ENCODE measurements at places on chromosomes 11 and 22.

DNA sequence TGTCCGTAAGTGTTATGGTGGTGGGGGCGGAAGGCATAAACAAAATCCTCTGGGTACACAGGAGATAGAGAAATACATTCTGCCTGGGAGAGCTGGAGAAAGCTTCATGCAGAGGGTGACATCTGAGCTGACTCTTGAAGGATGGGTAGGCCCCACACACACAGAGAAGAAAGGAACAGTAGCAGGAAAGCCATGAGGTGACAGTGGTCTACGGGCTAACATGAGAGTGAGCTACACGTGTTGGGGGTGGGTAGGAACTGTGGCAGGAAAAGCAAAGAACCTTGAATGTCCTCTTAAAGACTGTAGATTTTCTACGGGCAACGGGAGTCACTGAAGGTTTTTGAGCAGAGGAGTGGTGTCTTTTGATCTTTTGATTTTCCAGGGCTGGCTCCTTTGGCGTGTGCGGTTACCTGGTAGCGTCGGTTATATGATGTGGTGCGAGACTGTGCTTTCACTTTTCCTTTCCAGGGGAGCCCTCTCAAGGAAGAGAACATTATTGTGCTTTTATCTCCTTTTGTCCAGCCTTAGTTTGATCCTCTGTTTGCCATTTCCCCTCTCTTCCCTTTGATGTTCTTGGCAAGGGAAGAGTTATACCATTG is 39.7 kb downstream of the ADAMTS8 start:
- no peak for DNase-seq

GRCh38 chr22:49460592-49461281 is 366.9 kb downstream of the BRD1 start:
- DNase-seq = no peak

GRCh38 chr11:33642461-33643166 is 58.0 kb downstream of the C11orf91 start:
- no peak for DNase-seq

DNA sequence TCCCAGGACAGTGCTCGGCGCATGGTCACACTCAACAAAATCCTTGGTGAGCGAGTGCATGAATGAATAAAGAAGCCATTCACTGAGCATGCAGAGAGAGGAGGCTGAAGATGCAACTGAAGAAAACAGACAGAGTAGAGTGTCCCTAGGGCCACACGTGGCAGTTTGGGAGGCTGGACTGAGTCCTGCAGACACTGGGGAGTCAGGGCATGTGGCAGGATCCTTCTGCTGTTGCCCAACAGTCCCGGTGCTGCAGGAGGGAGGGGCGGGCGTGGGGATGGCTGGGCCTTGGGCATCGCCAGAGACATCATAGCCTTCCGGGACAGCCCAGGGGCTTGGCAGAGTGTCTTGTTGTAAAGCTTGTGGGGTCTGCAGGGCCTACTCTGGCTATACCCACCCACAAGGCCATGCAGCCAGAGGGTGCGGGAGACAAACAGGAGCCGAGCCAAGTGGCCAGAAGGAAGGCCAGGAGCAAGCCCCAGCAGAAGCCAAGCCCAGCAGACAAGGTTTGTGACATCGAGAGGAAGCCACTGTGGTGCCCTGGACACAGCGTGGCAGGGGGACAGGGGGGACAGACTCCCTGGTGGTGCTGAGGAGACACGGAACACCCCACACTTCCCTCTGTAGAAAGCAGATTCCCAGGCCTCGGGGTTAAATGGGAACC is 26.7 kb upstream of the FBLN1 start:
- no peak for DNase-seq

- no peak for DNase-seq
Measured at GRCh38 chr11:103070142-103070541, 21.8 kb downstream of the DCUN1D5 start.

GRCh38 chr11:117600234-117600783 is 196.7 kb downstream of the DSCAML1 start:
- no peak for DNase-seq

DNA sequence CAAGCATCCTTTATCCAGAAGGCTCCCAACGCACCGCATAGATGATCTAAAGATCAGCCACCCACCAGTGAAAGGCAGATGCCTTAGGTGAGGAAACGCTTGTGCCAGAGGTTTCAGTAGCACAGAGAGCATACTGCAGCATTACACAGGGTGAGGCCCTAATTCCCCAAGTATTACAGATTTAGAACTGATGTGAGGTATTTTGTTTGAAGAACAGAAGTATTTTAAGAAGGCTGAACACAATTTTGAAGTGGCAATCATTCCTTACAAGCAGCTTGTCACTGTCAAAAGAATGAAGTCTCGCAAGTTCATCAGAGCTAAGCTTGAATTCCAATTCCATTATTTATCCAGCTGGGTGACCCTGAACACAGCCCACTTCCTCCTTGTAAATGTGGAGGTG is 70.0 kb upstream of the FAT3 start:
- DNase-seq = no peak

DNA sequence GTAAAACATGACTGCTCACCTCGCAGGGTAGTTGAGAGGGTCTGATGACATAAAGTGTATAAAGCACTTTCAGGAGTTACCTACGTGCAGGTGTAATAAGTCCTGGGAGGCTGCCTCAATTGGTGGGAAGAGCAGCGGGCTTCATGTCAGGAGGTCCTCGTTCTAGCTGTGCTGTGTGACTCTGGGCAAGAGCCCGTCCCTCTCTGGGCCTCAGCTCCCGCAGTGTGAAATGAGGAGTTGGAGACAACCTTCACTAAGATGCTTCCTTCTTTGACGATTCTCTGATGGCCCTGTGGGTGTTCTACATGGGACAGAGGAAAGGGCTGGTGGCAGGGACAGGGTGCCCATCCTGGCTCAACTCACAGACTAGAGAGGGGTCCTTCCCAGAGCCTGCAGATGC is 57.8 kb downstream of the TP53I11 start:
- no peak for DNase-seq

DNA sequence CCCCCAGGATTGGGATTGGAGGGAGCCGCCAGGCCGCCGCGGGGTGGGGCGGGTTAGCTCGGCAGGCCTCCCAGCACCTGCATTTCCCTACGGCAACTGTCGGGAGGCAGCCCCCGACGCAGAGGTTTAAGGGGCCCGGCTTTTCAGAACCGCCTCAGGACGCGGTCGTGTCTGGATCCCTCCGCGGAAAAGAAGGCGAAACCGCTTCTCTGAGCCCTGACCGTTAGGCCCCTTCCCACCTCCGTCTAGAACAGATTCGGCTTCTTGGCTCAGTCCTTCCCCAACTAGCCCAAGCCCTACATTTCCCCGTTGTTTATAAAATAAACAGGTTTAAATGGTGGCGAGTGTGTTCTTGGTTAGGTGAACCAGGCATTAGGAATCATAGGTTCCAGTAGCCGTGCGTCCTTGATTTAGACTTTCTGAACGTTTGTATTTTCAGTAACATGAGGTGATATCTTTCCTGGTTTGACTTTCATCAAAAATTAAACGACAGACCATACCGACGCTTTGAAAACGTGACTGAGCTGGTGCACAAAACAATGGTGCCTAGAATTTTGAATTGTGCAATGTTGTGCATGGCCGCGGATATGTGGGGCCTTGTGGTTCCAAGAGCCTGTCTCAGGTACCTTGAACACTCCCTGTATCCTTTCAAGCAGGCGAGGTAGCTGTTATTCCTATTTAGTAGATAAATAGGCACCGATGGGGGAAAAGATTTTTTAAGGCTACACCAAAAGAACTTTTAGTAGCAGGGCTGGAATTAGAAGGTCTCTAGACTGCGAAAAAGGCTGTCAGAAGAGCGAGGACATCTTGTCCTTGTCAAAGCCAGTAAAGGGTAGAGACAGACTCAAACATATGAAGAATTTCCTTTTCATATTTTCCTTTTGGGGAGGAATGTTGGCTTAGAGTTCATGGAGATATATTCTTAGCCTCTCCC is 1.2 kb upstream of the HSPA8 start:
- no peak for DNase-seq

GRCh38 chr11:29751618-29752017 is 265.2 kb downstream of the KCNA4 start:
- DNase-seq = no peak

DNA sequence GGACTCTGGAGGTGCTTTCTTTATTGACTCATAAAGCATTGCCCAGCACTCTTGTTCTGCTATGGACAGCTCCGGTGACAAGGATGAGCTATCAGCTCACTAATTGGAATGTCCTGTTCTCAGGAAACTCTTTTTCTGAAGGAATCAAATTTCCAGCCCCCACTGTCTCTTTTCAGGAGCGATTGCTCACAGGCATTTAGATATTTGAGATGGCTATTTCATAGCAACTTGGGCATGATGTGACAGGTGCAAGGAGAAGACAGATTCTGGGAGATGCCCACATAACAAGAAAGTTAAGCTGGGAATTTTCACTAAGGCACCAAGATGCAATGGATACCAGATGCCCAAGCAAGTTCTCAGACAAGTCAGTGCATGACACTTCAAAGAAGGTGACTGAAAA is 123.4 kb upstream of the CSNK2A3 start:
- no peak for DNase-seq

DNA sequence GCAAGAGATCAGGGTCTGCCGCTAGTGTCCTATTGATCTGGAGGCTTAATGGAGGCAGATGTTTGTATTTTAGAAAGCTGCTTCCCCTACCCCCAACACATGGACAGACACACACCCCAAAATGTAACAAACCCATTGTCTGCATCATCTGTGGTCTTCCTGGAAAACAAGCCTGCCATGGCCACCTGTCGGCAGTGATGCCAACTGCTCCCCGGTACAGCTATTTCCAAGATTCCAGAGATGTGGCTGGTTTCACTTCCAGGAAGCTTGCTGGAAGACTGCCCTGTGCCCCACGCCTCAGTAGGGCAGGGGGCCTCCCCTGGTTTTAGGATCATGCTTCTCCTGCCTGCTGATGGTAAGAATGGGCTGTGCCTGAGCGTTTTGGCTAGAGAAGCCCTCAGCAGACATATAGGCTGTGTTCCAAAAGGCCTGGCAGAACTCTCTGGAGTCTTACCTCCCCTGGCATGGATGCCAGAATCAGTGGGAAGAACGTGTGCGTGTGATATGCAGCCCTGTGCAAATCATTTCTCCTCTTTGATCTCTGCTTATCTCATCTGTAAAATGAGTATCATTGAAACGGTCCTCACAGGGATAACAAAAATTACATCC is 108.6 kb downstream of the FBXO7 start:
- DNase-seq = no peak

DNA sequence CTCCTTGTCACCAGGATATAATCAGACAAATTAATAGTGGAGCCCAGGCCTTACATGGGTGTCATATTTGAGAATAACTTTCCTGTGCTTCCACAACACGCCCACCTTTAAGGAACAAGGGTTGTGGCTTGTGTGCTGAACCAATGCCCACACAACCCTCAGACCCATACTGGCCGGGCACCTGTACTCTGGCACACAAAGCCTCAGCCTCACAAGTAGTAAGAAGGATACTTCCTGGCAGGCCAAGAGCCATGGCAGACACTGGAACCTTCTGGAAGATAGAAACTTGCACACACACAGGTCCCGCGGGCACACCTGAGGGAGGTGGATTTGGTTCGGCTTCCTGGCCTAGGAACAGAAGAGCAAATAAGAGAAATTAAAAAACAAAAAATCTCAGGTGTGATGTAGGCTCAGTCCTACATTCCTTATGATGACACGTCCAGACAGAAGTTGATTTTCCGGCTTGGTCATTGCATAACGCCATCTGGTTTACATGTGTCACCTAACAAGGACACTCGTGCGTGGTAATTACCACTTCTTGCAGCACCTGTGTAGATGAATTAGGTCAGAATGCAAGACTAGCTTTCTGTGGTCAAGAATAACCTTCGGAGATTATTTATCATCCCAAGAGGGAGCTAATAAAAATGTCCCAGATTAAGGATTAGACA is 5.8 kb upstream of the BRD1 start:
- no peak for DNase-seq

GRCh38 chr11:22194306-22194705 is 1.4 kb downstream of the ANO5 start:
- DNase-seq = no peak

- DNase-seq = no peak
Measured at GRCh38 chr11:132907651-132908413, 624.5 kb downstream of the OPCML start.

GRCh38 chr11:14012846-14013245 is 50.3 kb downstream of the SPON1 start:
- no peak for DNase-seq

DNA sequence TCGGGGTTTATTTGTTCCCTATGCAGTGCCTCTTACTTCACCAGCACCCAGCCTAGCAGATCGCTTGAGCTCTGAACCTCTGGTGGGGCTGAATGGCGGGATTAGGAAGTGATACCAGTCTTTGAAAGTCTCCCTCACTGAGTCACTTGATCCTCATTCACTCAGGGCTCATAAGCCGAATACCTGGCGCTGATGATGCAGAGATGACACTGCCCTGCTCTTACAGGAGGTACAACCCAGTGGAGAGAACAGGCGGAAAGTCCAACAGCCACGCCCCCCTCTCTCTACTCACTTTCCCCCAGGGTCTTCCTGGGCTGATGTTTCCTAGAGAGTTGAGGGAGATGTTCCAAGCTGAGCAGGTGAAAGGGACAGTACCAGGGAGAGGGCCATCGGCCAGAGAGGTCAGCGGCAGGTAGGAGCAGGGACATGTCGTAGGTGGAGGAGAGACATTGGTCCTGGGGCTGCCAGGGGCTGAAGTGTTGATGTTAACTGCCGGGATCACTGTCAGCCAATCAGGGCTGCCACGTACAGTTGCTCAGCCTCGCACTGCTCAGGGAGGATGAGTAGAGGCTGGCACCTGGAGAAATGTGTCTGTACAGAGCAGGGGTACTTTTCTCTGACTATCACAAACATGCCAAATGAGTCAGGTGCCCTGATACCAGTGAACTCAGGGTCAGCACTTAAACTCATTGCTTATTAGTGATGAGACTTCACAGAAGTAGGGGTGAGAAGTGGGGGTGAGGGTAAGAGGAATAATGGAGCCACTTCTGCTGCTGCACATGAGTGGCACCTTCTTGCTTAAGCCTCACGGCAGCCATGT is 9.9 kb upstream of the APOBEC3A start:
- DNase-seq = no peak

DNA sequence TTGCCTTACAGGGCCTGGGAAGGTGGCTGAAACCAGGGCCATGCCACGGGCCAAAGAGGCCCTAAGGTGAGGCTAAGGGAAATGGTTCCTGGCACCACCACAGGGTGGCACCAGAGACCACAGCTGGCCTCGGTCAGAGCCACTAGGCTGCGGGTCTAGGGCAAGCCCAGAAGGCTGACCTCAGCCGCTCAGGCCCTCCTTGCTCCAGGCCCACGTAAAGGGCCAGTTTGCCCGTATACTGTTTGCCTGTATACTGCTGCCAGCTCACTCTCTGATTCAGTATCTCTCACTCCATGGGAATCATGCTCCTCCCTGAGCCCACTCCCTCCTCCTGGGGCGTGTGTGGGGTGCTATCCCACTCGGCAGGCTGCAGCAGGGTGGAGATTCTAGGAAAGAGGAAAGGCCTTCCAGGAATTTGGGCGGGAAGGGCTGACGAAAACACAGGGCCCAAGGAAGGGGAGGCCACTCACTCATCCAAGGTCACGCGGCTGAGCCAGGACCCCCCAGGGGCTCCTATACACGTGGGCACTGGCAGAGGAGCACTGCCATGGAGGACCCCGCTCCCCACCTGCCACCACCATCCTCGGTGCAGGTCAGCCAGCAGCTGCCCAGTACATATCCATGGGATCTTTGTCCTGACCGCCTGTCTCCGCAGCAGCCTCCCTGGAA is 62.4 kb downstream of the NECTIN1 start:
- DNase-seq = peak; percentile 15

GRCh38 chr11:2375964-2376551 is 1.1 kb upstream of the CD81 start:
- DNase-seq = no peak

Data from stimulated activated CD8-positive, alpha-beta memory T cell treated with anti-CD3 and anti-CD28 coated beads, Interleukin-2, amount 100 ng/mL, for 1 hour (primary cell).